BJ (cell line): ENCODE measurements at places on chromosomes 6 and 20. TPM values are rescaled to one million over a fixed set of nuclear protein-coding genes. Genes with fewer than 3 reads are reported as not detected.

DNA sequence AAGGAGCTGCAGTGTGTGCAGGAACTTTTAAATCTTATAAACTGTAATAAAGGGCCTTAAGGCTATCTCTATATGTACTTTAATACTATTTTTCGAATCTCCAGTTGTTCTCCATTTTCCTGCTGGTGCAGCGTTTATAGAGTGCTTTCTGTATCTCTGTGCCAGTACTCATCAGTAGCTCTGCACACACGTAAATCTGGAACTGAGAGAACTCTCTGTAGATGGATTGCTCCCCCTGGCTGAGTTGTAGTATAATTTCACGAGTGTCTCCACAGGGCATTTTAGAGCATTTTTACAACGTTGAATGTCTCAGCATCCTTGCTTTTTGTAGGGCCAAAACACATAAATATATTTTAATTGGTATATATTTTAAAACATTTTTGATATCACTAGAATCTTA is 256.5 kb downstream of the TRDN start:
- no peak for DNase-seq

- DNase-seq, result no peak
These were observed 470.2 kb downstream of the ADGRB3 start for GRCh38 chr6:69105288-69105687.

DNA sequence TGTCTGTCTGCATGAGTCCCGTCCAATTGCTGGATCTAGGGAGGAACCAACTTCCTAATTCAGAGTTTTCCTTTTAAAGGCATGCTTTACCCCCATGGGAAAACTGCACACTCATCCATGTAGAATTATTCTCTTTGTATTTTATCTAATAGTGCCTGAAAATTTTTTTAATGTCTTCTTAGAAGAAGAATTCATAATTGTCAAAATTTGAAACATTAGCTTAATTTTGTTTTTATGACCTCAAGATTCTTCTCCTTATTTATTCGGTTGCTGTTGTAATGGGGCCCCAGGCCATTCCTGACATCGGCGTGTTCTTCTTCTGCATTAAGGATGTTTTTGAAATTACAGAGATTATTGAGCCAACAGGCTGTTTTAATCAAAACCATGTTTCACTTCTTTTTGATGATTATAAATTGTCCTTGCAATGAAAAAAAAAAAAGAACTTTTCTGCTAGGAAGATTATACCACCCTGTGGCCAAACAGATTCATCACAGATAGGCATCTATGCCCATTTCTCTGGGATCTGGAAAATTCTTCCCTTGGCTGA is 100.3 kb downstream of the ZNF217 start:
- peak; percentile 4 for DNase-seq

ACOT13 gene
- polyA plus RNA-seq, result 9.9 and 20.3 TPM in 2 replicates

DNA sequence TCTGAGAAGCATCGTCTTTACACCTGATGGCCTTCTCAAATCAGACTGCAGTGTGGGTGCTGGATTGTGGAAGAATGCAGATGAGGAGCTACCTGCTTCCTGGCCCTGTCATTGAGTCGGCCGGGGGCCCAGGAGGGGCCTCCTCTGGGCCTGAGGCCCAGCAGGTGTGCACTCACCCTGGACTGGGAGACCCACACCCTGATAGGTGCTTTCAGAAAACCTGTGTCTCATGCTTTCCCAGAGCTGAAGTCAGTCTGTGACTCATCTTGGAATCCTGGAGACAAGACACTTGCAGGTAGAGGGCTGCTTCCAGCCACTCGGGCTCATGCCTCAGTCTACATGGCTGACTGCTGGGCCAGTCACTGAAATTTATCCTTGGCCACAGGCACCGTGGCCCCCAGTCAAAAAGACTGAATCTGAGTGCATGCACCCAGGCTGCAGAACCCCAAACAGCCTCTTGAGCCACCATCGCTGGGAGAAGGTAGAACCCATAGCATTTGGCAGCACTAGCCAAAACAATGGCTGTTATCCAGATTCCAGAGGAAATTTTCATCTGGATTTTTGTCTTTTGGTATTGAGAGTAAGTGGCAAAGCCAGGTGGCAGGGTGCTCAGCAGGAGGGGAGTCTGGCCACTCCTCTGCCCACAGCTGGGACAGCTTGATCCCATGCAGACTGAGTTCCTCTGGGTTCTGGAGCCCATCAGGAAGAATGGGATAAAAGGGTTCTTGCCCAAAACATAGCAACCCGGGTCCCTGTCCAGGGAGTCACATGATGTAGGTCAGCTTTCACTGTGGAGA is 182.0 kb upstream of the CST7 start:
- DNase-seq, result no peak

DNA sequence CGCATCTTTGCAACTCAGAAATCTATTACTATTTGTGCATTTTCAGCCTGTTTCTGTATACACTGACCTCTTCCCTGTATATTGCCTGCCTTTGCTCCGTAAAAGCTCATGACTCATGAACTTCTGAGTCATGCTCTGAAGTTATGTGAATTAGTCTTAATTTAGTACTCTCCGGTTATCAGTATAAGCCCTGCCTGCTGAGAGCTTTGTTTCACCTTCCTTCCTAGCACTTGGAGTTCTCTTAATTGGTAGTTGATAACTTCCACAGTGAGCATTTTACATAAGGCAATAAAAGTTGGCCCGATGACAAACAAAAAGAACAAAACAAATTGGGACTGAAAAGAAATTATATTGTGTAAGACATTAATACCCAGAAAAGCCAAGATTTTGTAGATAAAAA is 231.4 kb downstream of the GJA1 start:
- DNase-seq, result no peak

DNA sequence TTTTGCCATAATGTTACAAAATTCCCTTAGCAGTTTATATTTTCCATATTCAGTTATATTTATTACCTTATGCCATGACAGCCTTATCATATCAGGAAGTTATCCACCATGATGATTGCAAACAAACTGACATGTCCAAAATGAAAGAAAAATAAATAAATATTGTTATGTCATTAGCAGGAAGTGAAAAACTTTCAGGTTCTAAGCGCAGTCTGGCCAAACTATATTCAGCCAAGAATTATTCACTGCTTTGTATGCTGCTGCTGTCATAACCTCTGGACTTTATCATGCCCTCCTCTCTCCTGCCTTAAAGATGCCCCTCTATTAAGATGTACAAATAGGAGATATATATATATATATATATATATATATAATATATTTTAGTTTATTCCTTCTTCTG is 27.7 kb upstream of the DEFB112 start:
- DNase-seq, result no peak

DNA sequence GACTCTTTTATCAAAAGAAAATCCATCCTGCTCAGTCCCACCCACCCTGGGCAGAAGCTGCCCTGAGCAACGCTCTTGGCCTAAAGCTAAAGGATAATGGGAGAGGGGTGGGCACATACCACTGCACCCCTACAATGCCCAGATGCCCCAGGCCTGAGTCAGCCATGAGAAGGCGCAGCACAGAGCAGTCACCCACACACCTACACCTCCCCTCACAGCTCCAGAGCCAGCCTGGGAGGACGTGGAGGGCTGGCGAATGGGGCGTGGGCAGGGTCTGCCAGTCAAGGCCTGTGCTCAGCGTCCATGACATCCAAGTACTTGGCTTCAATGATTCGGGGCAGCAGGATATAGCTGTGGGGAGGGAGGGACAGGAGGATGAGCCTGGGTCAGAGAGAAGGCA is 11.5 kb downstream of the SLC4A11 start:
- DNase-seq, result no peak

SLC22A23 gene
- 0.28 and 0.44 TPM in 2 replicates for polyA plus RNA-seq

EPHA7 gene
- 0.01 TPM in 1 of 2 replicates, not detected in the other for polyA plus RNA-seq

SNAI1 gene
- polyA plus RNA-seq, result 3.6 and 6.5 TPM in 2 replicates
